Endothelial cell (in vitro differentiated cells): ENCODE measurements at places on chromosomes 5 and 9. TPM values are rescaled to one million over a fixed set of nuclear protein-coding genes. Genes with fewer than 3 reads are reported as not detected.

SEMA5A gene
- 31.1 TPM for total RNA-seq

- H3K27me3 ChIP-seq: no peaks in the 10 kb centered on the region
- no peaks in the 10 kb centered on the region for H3K36me3 ChIP-seq
- H3K4me1 ChIP-seq: peaks cover 5% of the 10 kb centered on the region
Measured at GRCh38 chr5:63822614-63823013, 139.6 kb downstream of the HTR1A start.

- H3K36me3 ChIP-seq: peaks cover 4% of the 10 kb centered on the region
- H3K4me3 ChIP-seq: no peak overlapping the region
- DNase-seq: no peak
- peaks cover 8% of the 10 kb centered on the region for H3K27me3 ChIP-seq
- H3K4me1 ChIP-seq: peaks cover 49% of the 10 kb centered on the region
- no peak overlapping the region for H3K27ac ChIP-seq
Measured at GRCh38 chr5:31888564-31888963, 249.6 kb downstream of the PDZD2 start.

- no peak overlapping the region for H3K4me3 ChIP-seq
- DNase-seq: no peak
- H3K27me3 ChIP-seq: no peaks in the 10 kb centered on the region
- no peaks in the 10 kb centered on the region for H3K36me3 ChIP-seq
- no peaks in the 10 kb centered on the region for H3K4me1 ChIP-seq
Measured at GRCh38 chr5:124001036-124001615, 489.1 kb downstream of the CSNK1G3 start.

DNA sequence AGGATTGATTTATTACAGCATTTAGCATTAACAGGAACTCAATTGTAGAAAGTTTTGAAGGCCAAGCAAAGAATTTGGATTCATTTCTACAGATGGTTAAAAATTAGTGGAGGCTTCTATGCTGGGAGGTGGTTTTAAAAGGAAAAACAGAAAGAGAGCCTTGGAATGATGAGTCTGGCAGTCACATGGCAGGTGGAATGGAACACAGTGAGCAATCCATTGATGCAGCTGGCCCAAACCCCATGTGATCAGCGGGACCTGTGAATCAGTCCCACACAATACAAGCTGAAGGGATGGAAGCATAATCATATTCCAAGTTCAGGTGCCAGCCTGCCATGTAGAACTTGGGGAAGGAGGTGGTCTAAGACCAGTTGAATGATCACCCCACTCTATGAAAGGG lies 147.9 kb downstream of the PIP5K1B start:
- H3K27me3 ChIP-seq: no peaks in the 10 kb centered on the region
- H3K4me3 ChIP-seq: no peak overlapping the region
- DNase-seq: no peak
- H3K27ac ChIP-seq: no peak overlapping the region
- no peaks in the 10 kb centered on the region for H3K36me3 ChIP-seq

- H3K27ac ChIP-seq: peak overlapping the region; percentile 82
- no peak for DNase-seq
- peaks cover 3% of the 10 kb centered on the region for H3K27me3 ChIP-seq
Measured at GRCh38 chr5:80592105-80592504, 22.0 kb upstream of the ANKRD34B start.
